Upper lobe of right lung (tissue), 1 donor: ENCODE measurements at places on chromosomes 7 and 10. TPM values are rescaled to one million over a fixed set of nuclear protein-coding genes. Genes with fewer than 3 reads are reported as not detected.

- no peak for DNase-seq
- H3K4me1 ChIP-seq: no peaks in the 10 kb centered on the region
- H3K36me3 ChIP-seq: no peaks in the 10 kb centered on the region
- no peaks in the 10 kb centered on the region for H3K27me3 ChIP-seq
- H3K4me3 ChIP-seq: no peak overlapping the region
Observed at GRCh38 chr7:115060095-115060870, 138.4 kb downstream of the MDFIC start.

DNA sequence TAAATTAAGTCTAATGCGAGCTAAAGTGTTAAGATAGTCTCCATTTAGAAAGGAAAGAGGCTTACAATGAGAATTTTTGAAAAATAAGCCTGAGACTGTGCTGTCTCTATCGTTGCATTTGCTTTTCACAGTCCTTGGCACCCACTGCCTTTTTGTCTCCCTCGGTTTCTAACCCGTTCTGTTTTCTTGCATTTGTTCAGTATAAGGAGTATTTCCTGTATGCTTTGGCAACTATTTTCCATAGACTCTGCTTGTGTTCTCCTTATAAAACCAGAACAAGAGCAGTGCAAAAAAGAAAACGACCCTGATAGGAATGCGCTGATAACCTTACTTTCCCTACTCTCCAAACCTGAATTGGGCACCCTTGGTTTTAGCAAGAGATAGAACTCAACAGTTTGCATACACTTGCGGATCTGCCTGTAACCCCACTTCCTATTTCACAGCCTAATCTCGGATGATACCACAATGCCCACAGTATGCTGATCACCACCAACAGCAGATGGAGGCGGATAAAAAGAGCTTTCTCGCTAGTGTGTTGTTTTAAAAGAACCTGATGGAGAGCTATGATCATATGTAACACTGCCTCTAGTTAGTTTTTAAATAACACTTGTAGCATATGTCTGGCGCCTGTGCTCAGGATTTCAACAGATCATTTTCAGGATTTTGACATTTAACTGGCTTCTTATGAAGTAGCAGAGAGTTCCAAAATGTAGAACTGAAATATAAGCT, 1.6 kb upstream of the ARHGAP12 start:
- DNase-seq: no peak
- peak overlapping the region; percentile 73 for H3K4me3 ChIP-seq
- peaks cover 32% of the 10 kb centered on the region for H3K4me1 ChIP-seq
- no peaks in the 10 kb centered on the region for H3K36me3 ChIP-seq
- H3K27ac ChIP-seq: peak overlapping the region; percentile 91

- peaks cover 10% of the 10 kb centered on the region for H3K36me3 ChIP-seq
- no peak for DNase-seq
- H3K4me1 ChIP-seq: peaks cover 28% of the 10 kb centered on the region
- no peak overlapping the region for H3K4me3 ChIP-seq
- H3K27me3 ChIP-seq: no peaks in the 10 kb centered on the region
- H3K27ac ChIP-seq: no peak overlapping the region
Observed at GRCh38 chr7:155758348-155758747, 53.9 kb downstream of the SHH start.

GRCh38 chr7:35494407-35494806, 200.5 kb downstream of the HERPUD2 start:
- DNase-seq: no peak
- no peaks in the 10 kb centered on the region for H3K36me3 ChIP-seq
- H3K4me3 ChIP-seq: no peak overlapping the region
- no peaks in the 10 kb centered on the region for H3K27me3 ChIP-seq
- no peaks in the 10 kb centered on the region for H3K4me1 ChIP-seq

GRCh38 chr7:36440880-36441279, 51.2 kb downstream of the ANLN start:
- H3K4me3 ChIP-seq: no peak overlapping the region
- H3K36me3 ChIP-seq: no peaks in the 10 kb centered on the region
- no peaks in the 10 kb centered on the region for H3K4me1 ChIP-seq

GRCh38 chr10:116688241-116688711, 54.1 kb downstream of the HSPA12A start:
- H3K27me3 ChIP-seq: no peaks in the 10 kb centered on the region
- H3K4me1 ChIP-seq: peaks cover 16% of the 10 kb centered on the region
- peak; percentile 26 for DNase-seq

- peaks cover 18% of the 10 kb centered on the region for H3K4me1 ChIP-seq
- H3K27me3 ChIP-seq: no peaks in the 10 kb centered on the region
- no peak overlapping the region for H3K4me3 ChIP-seq
- DNase-seq: no peak
Observed at GRCh38 chr10:95814011-95814727, 58.2 kb downstream of the ENTPD1 start.

- no peaks in the 10 kb centered on the region for H3K27me3 ChIP-seq
- H3K27ac ChIP-seq: peak within 1 kb of the TSS; percentile 99
Observed at GRCh38 chr7:27739909-27740448, at the start of gene TAX1BP1. TSS of gene TAX1BP1 (plus strand) at chr7:27740162. CDS start at chr7:27748525, 8,363 bp downstream.

- H3K36me3 ChIP-seq: no peaks in the 10 kb centered on the region
- H3K4me1 ChIP-seq: no peaks in the 10 kb centered on the region
- no peak for DNase-seq
- H3K4me3 ChIP-seq: no peak overlapping the region
Observed at GRCh38 chr7:4566714-4567113, 115.4 kb upstream of the FOXK1 start.

DNA sequence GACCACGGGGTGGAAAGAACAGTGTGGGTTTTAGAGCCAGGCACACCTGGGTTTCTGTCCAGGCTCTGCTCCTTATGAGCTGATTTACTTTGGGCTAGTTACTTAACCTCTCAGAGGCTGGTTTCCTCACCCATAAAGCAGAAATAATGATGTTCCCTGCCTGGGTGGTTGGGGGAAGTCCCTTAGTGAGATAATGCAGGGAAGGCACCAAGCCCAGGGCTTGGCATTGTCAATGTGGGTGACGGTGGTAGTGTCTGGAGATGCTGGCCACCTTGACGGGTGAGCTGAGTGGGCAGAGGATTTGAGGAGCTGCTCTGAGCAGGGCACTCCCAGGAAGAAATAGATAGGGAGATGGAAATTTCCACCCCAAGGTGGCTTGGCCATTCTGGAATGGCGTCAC, 65.2 kb downstream of the SH2D4B start:
- no peak overlapping the region for H3K4me3 ChIP-seq
- DNase-seq: no peak
- H3K36me3 ChIP-seq: no peaks in the 10 kb centered on the region
- no peak overlapping the region for H3K27ac ChIP-seq

Gene PLXDC2
- total RNA-seq: 129 TPM

Gene KIAA1217
- total RNA-seq: 23.5 TPM
